ENCODE measurements at places on chromosomes 3 and 15. TPM values are rescaled to one million over a fixed set of nuclear protein-coding genes. Genes with fewer than 3 reads are reported as not detected.

The SPESP1 gene
- 5.3 TPM for total RNA-seq

DNA sequence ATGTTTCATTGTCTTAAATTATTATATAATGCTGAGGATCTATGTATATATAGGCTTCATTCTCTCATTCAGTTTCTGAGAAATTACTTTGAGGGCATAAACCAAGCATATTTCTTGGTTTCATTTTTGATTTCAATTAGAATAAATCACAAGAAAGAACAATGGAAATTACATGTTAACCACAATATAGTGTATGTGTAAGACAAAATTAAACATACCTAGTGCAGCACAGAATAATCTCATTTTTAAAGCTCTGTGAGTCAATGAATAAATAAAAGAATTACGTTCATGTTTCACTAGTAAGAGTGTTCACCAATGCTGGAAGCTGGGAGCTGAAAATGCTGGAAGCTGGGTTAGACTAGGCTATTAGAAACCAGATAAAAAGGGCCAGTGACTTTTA lies 72.8 kb downstream of the UBE3A start:
- no peak for DNase-seq

DNA sequence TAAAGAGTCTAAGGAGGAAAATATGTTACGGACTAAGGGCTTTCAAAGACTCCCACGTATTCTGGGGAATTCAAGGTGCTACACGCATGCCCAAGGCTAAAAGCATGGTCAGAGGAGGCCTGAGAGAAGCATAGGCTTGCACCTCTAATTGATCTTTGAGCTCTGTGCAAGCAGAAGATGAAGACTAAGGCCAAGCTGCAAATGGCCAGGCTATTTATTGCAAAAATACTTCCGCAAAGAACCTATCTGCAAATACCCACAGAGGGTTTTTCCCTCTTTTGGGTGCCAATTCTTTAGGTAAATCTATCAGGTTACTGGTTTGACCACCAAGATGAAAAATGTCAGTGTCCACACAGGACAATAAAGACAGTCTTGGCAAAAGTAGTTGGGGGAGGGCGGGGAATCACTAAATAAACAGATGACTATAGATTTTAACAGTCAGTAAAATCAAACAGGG lies 119.5 kb downstream of the STAG1 start:
- no peak for DNase-seq

The ZNF620 gene
- total RNA-seq, result 5.9 TPM

- no peak for DNase-seq
Observed at GRCh38 chr3:55090291-55090690, 162.4 kb upstream of the LRTM1 start.

DNA sequence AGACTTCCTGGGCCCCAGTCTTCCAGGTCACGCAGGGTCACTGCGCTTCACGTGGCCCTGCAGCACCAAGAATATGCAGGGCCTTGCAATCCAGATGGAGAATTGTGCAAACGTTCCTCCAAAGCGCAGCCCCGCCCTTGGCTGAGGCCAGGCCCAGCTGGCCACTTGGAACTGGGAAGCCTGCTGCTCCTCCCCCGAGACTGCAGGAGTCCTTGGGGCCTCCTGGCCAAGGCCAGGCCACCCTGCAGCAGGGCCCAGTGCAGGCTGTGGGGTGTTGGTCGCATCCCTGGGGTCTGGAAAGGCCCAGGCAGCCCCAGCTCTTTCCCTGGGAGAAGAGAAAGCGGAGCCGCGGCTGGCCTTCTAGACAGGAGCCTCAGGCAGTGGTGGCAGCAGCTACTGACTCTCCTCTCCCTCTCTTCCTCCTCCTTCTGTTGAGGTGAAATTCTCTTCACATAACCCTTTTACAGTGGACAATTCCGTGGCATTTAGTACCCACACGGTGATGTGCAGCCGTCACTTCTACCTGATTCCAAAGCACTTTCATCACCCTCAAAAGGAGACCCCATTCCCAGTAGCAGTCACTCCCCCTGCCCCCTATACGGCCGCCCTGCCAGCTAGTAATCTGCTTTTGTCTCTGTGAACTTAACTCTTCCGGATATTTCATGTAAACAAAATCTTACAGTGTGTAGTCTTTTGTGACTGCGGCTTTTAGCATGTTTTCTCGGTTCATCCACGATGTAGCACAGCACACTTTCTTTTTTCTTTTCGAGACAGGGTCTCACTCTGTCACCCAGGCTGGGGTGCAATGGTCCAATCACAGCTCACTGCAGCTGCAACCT lies 103.9 kb downstream of the TMEM266 start:
- DNase-seq, result peak; percentile 80

- no peak for DNase-seq
Observed at GRCh38 chr3:68315546-68315945, 616.8 kb downstream of the TAFA4 start.

DNA sequence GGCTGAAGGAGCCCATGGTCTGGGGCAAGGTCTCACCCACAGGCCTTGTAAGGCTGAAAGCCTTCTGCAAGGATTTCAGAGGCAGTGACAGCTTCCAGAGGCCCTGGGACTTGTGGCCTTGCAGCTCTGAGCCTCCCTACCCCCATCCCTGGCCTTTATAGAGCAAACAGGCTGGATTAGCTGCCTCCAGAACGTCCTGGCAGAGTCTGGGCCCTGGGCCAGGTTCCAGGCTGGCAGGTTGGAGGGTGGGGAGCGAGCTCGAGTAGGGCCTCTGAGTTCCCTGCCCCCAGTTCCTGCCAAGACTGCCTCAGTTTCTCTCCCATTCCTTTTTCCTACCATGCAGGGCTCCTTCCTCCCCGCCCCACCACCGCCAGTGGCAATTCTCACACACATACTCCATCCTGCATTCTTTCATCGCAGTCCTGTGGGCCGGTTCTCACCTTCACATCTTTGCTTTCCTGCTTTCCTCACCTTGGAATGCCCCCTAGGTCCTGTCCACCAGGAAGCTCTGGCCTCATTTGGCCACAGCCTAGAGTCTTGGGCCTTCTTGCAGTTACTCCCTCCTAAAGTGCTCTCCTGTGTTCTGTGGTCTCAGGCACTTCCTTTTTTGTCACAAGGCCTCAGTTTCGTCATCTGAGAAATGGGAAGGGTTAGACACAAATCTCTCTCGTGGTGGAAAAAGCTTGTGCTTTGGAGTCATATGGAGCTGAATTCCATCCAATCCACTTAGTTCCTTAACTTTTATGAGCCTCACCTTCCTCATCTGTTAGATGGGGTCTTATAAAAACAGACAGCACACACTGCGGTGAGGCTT lies 2.7 kb downstream of the LMAN1L start:
- no peak for DNase-seq

The SST gene
- not detected for total RNA-seq

- DNase-seq, result no peak
Observed at GRCh38 chr3:18752273-18752934, 327.3 kb upstream of the SATB1 start.

GRCh38 chr3:14126017-14126886 lies 1.4 kb downstream of the TMEM43 start:
- DNase-seq, result no peak

DNA sequence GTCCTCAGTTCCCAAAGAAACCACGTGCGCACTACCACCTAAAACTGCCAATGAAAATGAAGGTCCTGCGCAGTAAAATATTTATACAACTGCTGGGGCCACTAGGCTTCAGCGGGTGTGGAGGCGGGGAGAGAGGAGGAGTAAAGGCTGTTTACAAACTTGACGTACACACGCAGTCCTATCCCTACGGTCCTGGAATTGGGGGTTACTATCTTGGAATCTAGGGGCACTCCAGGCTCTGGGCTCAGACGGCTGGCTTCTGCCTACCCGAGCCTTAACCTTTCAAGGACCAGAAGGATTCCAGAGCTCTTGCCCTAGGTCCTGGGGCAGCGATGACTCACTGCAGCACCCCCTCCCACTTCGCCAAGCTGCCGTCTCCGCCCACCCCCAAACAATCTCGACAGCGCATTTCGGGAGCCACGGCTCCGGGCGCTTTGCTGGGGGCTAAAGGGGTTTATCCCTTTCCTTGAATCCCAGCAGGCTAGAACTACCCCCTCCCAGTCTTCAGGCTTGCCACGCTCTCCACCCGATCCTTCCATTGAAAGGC lies 3.0 kb downstream of the ADAMTS9 start:
- DNase-seq, result no peak

GRCh38 chr3:146233487-146233886 lies 17.4 kb downstream of the PLSCR4 start:
- DNase-seq, result no peak

- no peak for DNase-seq
Observed at GRCh38 chr3:121869736-121870135, 24.5 kb upstream of the SLC15A2 start.
